ENCODE measurements at places on chromosomes 3 and 15.

- DNase-seq: no peak
These were observed 67.3 kb downstream of the DNAJB8 start for GRCh38 chr3:128399221-128399915.

DNA sequence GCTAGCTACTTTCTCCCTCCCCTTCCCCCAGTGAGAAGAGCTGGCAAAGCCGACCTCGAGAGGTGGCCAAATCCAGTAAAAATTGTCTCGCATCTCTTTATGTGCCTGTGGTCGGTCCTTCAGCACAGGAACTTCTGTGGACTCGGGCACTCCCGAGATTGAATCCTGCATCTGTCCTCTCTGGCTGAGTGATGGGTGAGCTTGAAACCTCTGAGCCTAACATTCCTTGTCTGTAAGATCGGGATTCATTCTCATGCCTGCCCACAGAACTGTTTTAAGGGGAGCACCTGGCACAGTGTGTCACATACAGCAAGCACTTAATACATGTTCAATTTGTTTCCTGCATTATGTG is 11.3 kb downstream of the CX3CR1 start:
- no peak for DNase-seq

- no peak for DNase-seq
These were observed 276.6 kb downstream of the ZNF621 start for GRCh38 chr3:40801284-40801741.

DNA sequence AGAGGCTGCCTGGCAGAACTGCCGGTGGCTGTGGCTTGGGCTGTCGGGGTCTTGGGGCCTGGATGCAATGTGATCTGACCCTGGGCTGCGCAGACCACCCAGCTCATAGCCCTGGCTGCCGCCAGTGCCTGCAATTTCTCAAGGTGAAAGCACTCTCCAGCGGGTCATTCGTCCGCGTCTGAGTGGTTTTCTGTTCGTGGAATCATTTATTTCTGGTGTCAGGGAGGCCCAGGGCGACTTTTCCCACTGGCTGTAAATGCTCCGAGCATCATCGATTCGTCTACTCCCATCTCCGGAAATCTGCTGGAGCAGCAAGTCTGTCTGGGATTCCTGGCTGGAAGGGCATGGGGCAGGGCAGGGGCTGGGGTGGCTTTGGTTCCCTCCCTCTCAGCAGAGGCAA is 40.6 kb upstream of the ADPGK start:
- DNase-seq: no peak

DNA sequence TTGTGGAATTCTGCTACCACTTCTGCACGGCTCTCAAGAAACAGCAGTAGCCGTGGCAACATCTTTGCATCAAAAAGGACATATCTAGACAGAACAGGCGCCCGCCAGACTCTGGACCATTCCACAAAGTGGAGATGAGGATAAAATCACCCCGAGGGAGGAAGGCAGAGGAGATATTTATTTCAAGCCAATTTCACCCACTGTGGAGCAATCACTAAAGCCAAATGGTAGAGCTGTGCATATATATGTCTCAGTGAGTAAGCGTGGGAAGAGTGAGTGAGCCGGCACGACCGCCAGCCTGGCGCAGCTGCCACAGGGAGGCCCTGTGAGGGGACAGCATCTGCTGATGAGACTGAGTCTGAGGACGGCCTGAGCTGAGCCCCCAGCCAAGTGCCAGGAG is 111.3 kb downstream of the MEGF11 start:
- DNase-seq: no peak

All from activated T-cell treated with anti-CD3 and anti-CD28 coated beads for 48 hours (primary cell).